ENCODE measurements at places on chromosomes 7 and 10.

GRCh38 chr7:25031432-25031831 lies 51.5 kb upstream of the OSBPL3 start:
- DNase-seq = no peak

- no peak for DNase-seq
Observed at GRCh38 chr10:79048639-79049550, 19.9 kb upstream of the ZMIZ1 start.

GRCh38 chr7:155298288-155298833 lies 683 bp downstream of the INSIG1 start:
- peak; percentile 8 for DNase-seq

DNA sequence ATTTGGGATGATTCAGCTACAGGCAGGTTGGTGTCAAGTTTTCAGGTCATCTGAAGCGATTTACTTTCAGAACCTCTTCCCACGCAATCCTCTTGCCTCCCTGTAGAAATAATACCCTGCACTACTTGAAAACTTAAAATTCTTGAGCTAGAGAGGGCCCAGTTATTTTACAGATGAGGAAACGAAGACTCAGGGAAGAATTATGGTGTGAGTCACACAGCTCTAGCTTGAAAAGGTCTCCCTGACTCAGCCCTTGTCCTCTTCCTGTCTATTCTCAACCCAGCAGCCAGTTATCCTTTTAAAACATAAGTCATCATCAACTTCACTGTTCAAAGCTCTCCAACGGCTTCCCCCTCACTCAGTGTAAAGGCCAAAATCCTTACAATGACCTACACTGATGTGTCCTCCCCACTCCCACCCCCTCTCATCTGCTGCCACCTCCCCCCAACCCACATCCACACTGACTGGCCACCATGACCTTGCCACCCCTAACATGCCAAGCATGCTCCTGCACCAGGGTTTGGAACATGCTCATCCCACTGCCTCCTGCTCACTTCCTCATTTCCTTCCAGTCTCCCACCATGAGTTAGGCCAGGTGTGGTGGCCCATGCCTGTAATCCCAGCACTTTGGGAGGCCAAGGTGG lies 3.4 kb downstream of the DNMBP start:
- peak; percentile 9 for DNase-seq

DNA sequence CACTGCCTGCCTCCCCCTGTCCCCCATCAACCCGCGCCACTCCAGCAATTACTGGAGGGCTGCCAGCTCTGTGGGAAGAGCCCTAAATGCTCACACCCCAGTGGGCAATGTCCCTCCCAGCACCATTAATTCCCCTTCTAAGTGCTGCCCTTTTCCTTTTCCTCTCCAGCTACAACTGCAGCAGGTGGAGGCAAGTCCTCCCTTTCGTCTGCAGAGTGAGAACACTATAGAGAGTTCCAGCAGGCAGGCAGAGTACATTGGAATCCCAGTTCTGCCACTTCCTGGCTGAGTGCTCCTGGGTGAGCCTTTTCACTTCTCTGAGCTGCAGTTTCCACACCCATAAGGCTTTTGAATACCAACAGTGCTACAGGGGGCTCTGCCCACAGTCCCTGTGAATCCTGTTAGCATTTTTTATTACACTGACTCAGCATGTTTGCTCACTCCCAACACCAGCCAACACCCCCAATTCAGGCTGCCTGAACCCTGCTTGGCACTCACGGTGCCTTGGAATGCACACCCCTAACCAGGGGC lies 447.0 kb downstream of the GRID1 start:
- no peak for DNase-seq

DNA sequence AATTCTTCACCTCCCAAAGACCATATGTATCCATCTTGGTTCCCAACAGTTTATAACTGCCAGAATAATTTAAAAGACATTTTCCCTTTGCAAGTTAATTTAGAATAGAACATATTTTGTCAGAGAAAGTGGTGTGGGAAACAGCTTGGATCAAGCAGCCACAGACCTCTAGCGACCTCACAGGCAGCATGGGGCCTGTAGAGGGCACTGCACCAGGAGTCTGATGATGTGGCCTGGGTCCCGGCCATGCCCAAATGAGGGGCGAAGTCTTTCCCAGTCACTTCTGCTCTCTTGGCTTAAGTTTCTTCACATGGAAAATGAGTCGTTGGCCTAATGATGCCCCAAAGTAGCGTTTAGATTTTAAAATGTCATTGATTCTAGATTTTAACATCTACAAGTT lies 243.2 kb downstream of the SDK1 start:
- DNase-seq = no peak

DNA sequence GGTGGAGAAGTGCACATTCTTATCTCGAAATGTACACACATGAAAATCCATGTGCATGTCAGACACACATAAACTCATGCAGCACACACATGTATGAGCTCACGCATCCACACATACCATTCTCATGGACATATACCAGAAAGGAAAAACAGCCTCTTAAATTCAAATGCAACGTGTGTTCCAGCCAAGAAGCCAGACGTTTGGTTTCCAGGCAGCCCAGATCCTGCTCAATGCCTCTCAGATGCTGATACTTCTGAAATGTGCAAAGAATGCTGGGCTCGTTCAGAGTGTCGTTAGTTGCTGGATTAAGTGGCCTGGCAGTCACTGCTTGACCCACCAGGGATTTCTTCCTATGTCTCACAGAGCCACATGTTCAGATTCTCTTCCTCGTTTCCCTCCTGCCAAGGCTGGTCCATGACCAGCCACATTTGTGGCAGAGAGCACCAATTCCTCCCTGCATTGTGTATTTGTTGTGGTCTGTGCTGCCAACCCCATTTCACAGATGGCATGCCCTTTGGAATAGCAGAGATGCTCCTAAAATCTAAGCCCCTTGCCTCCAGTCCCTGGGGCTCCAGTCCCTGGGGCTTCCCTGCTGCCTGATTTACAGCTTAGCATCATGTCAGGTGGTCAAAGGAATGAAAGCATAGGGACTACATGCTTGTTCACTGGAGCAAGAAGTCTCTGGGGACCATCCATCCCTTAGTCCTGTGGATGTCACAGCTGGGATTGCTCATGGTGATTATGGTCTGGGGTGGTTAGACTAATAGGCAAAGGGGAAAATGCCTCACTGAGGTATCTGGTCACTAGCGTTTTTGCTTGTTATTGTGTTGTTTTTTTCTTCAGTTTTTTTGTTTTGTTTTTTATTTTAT lies 426.6 kb downstream of the PLXNA4 start:
- no peak for DNase-seq

- peak; percentile 72 for DNase-seq
Observed at GRCh38 chr10:78047314-78047891, 13.7 kb downstream of the RPS24 start.

GRCh38 chr7:69318794-69319193 lies 279.5 kb upstream of the AUTS2 start:
- no peak for DNase-seq

DNA sequence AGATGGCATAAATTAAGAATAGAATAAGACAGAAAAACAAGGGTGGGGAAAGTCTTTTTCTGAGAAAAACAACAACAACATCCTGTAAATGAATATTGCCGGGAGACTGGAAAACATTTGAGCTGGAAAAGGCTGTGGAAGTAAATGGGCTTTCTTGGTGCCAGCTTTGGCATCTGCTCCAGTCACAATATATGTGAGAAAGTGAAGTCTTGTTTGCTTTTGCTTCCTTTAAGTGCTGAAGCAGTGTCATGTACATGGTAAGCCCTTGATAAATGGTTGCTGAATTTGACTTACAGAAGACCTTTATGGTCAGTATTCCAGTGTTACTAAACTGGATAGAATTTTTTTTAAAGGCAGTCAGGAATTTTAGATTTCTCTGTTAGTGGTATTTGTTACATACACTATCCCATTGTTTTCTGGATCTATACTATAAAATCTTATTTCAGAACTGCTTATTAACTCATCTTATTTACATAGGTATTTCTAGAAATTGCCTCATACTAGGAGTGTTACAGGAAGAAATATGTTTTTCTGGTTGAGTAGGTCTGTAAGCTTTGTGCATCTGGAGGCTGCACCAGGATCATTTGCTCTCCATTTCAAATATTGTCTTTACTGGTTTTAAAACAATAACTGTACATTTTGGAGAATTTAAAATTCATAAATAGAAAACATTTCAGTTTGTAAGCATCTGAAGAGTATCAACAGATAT lies 201.7 kb upstream of the FOXP2 start:
- no peak for DNase-seq

DNA sequence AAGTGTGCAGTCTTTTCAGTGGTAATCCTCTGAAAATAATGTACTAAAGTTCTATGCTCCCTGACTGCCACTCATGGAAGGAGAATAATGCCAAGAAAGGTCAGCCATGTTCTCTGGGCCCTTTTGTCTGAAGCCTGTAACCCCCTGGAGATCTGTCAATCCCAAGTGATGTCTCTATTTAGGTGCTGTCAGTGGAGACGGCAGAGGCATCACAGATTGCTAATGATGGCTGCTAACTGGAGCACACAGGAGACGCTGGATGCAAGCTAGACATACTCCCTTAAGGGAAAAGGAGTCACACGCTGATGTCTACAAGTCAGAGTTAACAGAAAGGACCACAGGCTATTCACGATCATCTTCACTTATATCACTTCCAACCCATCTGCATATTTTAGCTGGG lies 118.8 kb downstream of the RSU1 start:
- no peak for DNase-seq

DNA sequence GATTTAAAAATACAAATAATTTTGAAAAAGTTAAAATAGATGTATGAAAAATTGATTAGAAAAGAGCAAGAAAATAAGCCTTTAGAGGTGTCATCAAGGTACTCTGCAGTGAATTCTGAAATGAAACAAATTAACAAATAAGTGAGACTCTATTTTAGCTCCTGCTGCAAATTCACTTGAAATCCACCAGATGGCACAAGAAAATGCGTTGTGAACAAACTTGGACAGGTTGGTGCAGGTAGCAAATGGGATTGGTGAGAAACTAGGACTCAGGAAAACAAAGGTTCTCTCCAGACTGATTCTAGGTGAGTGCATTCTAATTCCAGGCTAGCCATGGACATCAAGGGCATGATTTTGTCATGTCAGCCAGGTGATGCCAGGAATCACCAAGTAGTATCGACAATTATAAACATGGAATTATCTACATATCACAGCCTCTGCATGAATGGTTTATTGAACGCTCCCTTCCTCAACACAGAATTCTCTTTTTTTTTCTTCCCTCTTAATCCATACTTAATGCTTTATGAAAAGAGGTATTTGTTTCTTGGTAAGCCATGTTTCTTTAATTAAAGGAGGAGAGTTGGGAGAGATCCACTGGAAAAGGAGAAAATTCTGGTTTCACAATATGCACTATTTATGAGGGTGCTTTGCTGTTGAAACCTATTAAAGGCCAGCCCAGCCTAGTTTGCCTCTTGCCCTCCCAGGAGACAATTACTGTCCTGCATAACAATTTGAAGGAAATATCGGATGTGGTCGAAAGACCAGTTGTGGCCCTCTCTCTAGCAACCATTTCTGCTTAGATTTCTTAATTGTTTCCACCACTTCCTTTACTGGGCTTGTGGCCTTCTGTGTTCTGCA lies 118.1 kb downstream of the ZNF365 start:
- peak; percentile 15 for DNase-seq
